Stimulated activated CD8-positive, alpha-beta memory T cell treated with anti-CD3 and anti-CD28 coated beads, Interleukin-4, amount 100 ng/mL, for 1 hour (primary cell): ENCODE measurements at places on chromosomes 2 and 18.

GRCh38 chr2:9463698-9464034 lies 10.7 kb upstream of the IAH1 start:
- no peak for DNase-seq

- DNase-seq = no peak
These were observed 397.7 kb downstream of the NUP35 start for GRCh38 chr2:183521911-183522310.

DNA sequence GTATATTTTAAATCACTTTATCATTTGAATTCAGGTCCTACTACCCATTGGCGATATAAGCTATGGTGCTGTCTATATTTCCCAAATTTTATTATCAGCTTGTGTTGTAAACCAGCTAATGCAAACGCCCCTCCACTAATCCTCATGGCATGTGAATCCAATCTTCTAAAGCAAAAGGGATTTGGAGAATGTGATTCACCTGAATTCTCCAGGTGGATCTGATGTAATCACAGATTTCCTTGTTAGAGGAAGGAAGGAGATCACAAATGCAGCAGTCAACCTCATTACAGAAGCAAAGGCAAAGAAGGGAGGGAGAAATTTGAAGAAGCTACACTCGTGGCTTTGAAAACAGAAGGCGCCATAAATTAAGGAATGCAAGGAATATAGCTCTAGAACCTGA lies 431.1 kb upstream of the CDH19 start:
- DNase-seq = no peak

DNA sequence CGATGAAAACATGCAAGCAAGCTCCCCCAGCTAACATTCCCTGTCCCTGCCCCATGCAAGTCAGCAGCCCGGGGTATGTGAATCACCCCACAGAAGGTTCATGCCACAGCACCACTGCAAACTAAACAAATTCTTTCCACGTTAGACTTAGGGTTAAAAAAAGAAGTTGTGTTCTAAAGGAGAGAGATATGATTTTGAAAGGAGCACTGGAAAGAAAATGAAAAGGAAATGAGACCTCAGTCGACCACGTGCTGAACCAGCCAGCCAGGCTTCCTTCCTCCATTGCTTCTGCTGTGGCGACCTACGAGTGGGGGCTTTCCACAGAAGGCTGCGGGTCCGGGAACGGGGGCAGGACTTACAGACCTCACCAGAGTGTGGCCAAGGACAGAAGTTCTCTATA lies 52.0 kb downstream of the ARL4C start:
- no peak for DNase-seq

GRCh38 chr2:234793212-234793785 lies 158.5 kb upstream of the SH3BP4 start:
- no peak for DNase-seq

- DNase-seq = no peak
These were observed 151.5 kb upstream of the PKDCC start for GRCh38 chr2:41896186-41896846.

GRCh38 chr2:127950264-127950663 lies 64.5 kb upstream of the AMMECR1L start:
- DNase-seq = no peak

GRCh38 chr18:58337686-58338085 lies 291.2 kb downstream of the ALPK2 start:
- DNase-seq = no peak

DNA sequence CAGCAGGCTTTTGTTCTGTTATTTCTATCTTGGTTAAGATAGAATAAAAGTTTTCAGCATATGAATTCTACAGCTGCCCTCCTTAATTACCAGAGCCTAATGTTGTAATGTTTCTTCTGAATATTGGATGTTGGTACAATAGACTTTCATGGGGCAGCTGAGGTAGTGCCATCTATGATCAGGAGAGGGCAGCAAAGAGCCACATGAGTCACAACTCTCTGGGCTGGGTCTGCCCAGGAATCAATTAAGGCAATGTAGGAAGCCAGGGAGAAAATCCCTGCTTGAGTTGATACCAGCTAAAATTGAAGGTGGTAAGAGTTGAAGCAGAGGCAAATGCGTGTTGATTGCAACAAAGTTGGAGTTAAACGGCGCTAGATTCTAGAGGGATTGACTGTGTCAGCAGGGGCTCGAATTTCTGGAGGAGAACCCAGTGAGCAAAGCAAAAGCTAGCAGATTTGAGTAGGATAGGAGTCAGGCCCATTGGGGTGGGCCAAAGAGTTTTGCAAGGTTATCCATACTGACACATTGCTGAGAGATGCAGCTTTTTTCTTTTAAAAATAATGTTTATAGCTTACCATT lies 10.6 kb upstream of the MC5R start:
- DNase-seq = peak; percentile 11

DNA sequence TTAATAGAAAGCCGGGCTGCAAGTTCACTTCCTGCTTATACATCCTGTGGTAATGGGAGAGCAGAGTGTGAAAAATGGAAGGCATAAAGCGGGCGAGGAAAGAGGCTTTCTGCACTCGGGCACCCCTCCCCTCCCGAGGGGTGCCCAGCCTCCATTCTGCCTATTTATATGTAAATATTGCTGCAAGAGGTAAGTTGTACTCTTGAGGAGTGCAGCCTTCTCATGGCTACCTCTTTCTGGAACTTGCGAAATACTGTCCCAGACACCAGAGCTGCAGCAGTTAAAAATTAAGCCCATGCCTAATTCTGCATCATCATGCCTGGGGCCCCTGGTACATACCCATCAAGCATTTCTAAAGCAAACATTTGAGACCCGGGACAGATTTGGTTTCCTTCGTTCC lies 156.0 kb downstream of the GBX2 start:
- DNase-seq = no peak

DNA sequence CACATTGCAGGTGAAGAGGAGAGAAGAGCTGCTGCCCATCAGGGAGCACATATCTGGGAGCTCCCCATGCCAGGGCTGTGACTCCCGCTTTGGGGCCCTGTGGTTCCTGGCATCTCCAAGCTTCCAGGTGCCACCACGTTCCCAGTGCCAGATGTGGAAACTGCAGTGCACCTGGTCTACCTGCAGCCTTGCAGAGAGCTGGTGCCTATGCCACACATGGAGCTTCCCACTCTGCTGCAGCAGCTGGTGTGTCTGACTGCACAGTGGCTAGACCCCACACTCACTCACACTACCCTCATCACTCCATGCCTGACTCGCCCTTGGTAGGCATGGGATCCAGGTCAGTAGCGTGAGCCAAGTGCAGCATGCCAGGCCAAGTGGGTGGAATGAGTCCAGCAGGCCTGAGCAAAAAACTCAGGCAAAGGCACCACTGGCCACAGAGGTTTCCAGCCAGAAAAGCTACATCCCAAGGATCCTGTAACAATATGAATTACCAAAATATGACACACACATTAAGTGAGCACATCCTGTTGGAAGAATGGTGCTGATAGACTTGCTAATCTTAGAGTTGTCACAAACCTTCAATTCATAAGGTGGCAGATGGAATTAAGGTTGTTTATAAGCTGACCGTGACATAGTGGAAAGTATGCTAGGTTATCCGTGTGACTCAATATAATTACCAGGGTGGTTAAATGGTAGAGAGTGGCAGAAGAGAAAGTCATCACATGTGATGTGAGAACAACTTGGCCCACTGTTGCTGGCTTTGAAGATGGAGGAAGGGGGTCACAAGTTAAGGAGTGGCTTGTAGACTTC lies 150.9 kb downstream of the EHBP1 start:
- no peak for DNase-seq

DNA sequence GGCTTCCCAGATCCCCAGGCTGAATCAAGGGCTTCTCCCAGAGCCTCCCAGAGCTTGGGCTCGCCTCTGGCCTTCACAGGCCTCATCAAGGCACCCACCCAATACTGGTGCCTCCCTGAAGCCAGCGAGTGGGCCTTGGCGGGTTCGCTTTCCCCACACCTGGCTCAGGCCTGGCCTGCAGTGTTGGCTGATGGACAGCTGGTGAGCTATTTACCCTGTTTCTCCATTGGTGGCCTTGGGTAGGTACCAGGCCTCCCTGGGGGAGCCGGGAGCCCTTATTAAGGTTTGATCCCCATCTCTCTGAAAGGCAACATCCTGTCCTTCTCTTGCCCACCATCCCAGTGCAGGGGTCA lies 18.2 kb upstream of the DUSP2 start:
- no peak for DNase-seq

DNA sequence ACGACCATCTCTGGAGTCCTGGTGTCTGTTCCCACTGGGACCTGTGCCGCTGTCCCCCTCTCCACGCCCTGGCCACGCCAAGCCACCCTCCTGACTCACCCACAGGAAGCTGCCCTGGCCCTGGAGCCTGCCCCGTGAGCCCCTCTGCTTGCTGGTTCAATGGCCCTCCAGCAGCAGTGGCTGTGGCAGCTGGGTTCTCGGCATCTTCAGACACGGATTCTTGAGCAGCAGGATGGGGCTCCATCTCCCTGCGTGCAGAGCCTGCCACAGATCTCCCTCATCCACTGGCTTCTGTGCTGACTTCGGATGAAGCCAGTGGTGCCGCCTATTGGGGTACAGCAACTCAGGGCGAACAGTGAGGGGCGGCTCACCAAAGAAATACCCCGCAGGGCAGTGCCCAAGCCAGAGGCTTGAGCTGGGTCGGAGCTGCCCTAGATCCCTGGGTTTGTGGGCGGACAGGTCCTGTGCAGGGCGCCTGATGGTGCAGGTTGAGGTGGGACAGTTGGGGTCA lies 14.0 kb downstream of the CAPN10 start:
- no peak for DNase-seq

DNA sequence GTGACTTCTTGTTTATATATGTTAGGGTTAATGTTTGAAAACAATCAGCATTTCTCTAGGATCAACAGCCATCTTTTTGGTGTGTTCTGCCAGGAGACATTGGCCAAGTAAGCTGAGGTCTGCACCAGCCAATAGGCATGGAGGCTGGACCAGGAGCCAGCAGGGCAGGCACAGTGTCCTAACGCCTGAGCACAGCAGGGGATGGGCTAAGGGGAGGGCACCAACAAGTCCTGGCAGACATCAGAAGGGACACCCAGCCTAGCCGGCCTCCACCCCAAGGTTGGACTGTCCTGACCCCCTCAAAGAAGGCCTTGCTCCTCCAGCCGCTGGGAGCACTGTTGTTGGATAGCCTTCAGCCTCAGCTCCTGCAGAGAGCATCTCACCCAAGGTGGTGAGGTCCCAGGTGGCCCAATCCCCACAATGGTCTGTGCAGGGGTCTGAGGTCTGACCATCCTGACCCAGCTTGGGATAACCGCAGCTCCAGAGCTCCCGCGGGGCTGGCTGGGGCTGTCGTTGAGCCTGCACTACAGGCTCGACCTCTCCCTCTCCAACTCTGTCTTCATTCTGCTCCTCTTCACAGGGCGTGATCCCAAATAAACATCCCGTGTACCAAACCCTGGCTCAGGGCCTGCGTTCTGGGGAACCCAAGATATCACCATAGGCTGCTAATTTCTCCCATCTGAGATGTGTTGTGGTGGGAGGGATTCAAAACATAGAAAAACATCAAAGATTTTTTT lies 8.1 kb downstream of the TEX44 start:
- DNase-seq = no peak

DNA sequence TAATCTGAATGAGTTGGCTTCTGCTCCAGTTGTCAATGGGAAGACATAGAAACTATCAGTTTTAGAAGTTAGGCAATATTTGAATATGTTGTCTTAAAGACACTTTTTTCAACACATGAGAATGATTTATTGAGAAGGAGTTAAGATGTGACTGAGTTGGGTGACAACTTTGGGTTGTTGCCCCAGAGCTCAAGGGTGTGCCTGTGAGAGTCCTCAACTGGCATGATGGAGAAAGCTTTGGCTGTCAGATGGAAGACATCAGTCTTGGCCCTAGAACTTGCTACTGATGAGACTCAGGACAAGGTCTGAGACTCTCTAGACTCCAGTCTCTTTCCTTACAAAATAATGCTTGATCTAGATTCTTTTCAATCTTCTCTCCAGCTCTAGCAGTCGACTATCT lies 69.0 kb upstream of the CTAGE1 start:
- DNase-seq = no peak

GRCh38 chr2:179268277-179268925 lies 3.8 kb upstream of the SESTD1 start:
- no peak for DNase-seq

DNA sequence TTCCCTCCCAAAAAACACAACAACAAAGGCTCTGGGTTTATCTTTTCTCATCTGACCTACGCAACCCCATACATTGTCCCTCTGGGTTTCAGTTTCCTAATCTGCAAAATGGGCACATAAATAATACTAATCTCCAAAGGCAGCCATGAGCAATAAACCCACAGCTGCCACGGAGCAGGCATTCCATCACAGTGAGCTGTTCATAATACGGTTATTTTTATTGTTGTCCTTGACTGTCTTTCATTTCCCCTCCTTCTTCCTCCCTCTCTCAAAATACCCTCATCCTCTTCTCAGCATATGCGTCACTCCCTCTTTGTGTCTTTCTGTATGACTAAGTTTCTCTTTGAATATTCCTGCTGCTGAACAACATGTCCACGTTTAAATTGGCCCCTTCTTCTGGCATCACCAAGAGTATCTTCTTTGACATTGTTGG lies 129.8 kb upstream of the CAB39 start:
- DNase-seq = no peak

DNA sequence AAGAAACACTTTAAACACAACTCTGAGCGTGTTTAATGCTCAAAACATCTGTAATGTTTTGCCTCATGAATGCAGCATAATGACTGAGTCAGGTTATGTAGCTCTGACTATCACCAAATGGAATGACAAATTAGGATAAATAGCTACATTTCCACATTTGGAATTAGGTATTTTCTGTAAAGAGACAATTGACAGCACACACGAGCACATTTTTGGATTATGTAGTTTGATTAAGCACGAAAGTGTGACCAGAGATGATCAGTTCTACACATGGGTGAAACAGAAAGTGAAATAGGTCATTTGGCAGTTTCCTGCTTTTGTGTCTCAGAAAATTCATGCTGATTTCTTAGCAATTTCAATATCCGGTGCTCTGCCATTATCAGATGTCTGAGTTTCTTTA lies 29.0 kb downstream of the LPIN1 start:
- no peak for DNase-seq

DNA sequence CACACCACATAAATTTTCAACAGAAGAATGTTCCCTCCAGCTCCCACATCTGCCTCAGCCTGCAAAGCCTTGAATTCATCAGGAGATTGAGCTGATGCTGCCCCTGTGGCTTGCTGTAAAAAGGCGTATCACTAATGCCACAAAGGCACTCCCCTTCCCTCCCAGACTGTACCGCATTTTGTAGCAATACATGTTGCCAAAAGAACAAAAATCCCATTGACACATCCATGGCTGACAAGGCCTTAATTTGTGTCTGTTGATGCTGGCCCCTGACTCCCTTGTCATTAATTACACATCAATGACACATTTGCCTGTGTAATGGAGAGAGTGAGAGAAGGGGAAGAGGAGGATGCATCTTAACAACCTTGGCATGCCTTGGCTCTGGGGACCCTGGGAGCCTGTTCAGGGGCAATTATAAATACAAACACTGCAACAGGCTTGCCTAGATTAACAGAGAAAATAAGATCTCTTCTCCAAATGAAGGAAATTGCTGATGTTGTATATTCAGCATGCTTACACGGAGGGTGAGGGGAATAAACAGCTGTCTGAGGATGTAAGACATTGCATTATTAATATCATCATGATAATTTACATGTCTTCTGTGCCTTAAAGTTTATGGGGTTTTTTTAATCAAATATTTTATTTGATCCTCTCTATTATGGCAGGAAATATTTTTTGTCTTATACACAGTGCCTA lies 264.0 kb downstream of the SUCLG1 start:
- no peak for DNase-seq
